AG04450 (cell line): ENCODE measurements at places on chromosomes 6 and 20.

DNA sequence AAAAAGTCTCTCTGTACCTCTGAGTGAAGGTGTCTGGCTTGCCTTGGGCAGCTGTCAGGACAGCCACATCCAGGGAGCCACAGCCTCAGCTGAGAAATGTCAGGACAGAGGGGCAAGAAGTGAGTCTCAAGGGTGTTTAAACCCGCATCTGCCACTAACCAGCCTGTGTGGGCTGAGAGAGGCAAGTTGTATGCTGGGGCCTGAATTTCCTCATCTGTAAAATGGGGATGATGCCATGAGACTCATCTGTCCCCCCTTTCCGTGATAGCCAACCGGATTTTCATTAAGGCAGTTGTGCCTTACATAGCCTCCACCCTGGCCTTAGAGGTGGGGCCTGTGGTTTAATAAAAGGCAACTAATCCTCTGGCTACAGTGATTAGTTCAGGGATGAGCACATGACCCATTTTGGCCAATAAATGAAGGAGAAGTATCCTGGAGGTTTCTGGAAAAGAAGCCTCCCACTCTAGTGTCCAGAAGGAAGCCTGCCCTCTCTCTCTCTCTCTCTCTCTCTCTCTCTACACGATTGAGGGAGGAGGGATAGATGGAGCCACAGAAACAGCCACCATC lies 79.3 kb downstream of the BMP7 start:
- no peak for DNase-seq

GRCh38 chr6:159376516-159377158 lies 207.4 kb downstream of the FNDC1 start:
- DNase-seq, result no peak

DNA sequence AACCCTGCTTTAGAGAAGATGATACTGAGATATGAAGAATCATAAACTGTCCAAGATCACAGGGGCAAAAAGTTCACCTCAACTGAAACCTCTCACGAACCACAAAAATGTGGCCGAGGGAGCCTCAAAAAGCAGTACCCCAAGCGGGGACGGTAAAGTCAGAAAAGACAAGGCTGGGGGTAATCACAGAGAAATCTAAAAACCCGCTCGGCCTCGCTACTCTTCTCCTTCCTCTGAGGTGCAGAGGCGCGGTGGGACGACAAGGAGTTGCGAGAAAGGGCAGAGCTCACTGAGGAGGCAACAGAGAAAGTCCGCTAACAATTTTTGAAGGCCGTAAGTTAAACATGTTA lies 356 bp upstream of the IRAK1BP1 start:
- DNase-seq, result no peak

DNA sequence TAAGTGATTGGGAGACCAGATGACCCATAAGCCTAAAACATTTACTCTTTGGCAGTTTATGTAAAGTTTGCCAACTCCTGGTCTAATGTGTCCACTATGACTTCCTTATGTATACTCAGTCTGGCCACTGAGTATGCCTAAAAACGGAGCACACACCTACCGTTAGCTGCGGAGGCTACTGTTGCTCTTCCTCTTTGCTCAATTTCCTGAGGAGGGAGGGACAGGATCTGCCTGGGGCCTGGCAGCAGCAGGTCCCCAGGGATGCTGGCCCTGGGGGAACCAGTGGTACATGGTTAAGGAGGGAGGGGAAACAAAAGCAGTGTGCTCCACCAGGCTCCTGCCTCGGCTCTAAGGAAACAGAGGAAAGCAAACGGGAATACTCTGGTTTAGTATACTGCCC lies 113.5 kb downstream of the CDYL start:
- no peak for DNase-seq
